Esophagus muscularis mucosa (tissue), 4 donors: ENCODE measurements at places on chromosomes 3 and 15. TPM values are rescaled to one million over a fixed set of nuclear protein-coding genes. Genes with fewer than 3 reads are reported as not detected.

- H3K4me3 ChIP-seq, result no peak overlapping the region
- no peak for DNase-seq
- no peak overlapping the region for H3K27ac ChIP-seq
- no peaks in the 10 kb centered on the region for H3K36me3 ChIP-seq
- H3K27me3 ChIP-seq, result no peaks in the 10 kb centered on the region
Measured at GRCh38 chr15:47384341-47384740, 333.0 kb upstream of the SEMA6D start.

- peaks cover 91% of the 10 kb centered on the region for H3K4me1 ChIP-seq
- DNase-seq, result no peak
- H3K36me3 ChIP-seq, result peaks cover 4% of the 10 kb centered on the region
- H3K27ac ChIP-seq, result peak overlapping the region; percentile 15
- H3K4me3 ChIP-seq, result no peak overlapping the region
Measured at GRCh38 chr3:188191460-188191859, 37.5 kb downstream of the LPP start.

GRCh38 chr3:116453666-116454346 is 8.5 kb upstream of the LSAMP start:
- H3K36me3 ChIP-seq, result no peaks in the 10 kb centered on the region
- H3K27me3 ChIP-seq, result no peaks in the 10 kb centered on the region
- no peak overlapping the region for H3K27ac ChIP-seq
- DNase-seq, result no peak
- no peak overlapping the region for H3K4me3 ChIP-seq

DNA sequence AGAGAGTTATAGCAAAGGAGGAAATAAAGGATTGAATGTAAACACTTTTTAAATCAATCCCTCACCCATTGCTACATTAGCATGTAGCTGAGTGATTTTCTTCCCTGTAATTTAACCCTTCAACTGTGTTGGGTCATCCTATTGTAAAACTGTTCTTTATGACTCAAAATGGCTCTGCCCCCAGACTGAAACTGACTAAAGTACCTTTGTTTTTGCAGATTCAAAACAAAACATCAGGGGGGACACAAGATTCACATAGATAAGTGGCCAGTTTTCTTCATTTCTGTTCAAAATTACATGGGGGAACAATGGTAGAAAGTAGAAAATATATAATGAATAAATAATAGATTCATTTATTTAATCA is 268.4 kb downstream of the IGSF11 start:
- H3K4me3 ChIP-seq, result no peak overlapping the region
- no peak for DNase-seq
- no peaks in the 10 kb centered on the region for H3K27me3 ChIP-seq
- H3K4me1 ChIP-seq, result no peaks in the 10 kb centered on the region

DNA sequence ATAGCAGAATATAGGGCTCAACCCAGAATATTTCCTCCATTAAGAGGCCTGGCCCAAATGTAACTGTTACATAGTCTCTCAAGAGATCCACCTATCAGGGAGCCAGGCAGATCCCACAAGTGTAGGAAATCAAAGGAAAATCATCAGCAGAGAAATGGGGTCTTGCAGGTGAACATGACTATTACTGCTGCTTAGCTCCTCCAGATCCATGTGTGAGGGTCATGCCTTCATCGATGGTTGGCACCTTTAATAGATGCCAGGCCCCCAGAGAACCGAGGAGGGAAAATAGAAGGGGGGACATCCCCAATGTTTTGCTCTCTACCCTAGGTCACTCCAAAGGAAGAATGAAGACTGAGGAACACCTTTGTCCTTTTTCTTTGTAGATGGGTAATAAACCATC is 1029.9 kb upstream of the CADM2 start:
- H3K27me3 ChIP-seq, result no peaks in the 10 kb centered on the region
- no peaks in the 10 kb centered on the region for H3K4me1 ChIP-seq
- no peaks in the 10 kb centered on the region for H3K36me3 ChIP-seq
- no peak overlapping the region for H3K27ac ChIP-seq
- no peak for DNase-seq

- no peak overlapping the region for H3K4me3 ChIP-seq
- H3K36me3 ChIP-seq, result no peaks in the 10 kb centered on the region
- no peaks in the 10 kb centered on the region for H3K4me1 ChIP-seq
- no peak for DNase-seq
Measured at GRCh38 chr15:92384381-92384780, 9.3 kb upstream of the ST8SIA2 start.

- peaks cover 8% of the 10 kb centered on the region for H3K4me1 ChIP-seq
- H3K4me3 ChIP-seq, result no peak overlapping the region
- no peaks in the 10 kb centered on the region for H3K27me3 ChIP-seq
- no peaks in the 10 kb centered on the region for H3K36me3 ChIP-seq
Measured at GRCh38 chr3:120469882-120470301, 19.1 kb upstream of the FSTL1 start.

DNA sequence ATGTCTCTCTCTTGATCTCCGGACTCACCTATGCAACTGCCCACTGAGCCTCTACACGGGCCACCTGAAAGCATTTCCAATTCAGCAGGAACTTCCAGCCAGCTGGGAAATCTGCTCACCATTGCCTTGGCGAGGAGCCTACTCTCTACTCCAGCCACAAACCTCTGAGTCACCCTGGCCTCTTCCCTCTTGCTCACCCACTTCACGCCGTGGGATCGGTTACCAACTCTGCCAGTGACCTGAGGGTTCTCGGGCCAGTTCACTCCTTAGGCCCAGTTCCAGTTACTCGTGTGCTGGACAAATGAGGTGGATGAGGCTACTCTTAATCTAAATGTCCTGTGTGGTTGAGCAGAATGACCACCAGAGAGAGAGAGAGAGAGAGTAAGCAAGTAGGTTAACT is 70.1 kb downstream of the CEMIP start:
- H3K36me3 ChIP-seq, result no peaks in the 10 kb centered on the region
- DNase-seq, result no peak
- peaks cover 7% of the 10 kb centered on the region for H3K4me1 ChIP-seq
- H3K4me3 ChIP-seq, result no peak overlapping the region
- no peak overlapping the region for H3K27ac ChIP-seq

GRCh38 chr15:68421798-68422402 is 10.1 kb downstream of the ITGA11 start:
- H3K4me3 ChIP-seq, result no peak overlapping the region
- no peak for DNase-seq
- H3K4me1 ChIP-seq, result peaks cover 3% of the 10 kb centered on the region
- H3K36me3 ChIP-seq, result no peaks in the 10 kb centered on the region

DNA sequence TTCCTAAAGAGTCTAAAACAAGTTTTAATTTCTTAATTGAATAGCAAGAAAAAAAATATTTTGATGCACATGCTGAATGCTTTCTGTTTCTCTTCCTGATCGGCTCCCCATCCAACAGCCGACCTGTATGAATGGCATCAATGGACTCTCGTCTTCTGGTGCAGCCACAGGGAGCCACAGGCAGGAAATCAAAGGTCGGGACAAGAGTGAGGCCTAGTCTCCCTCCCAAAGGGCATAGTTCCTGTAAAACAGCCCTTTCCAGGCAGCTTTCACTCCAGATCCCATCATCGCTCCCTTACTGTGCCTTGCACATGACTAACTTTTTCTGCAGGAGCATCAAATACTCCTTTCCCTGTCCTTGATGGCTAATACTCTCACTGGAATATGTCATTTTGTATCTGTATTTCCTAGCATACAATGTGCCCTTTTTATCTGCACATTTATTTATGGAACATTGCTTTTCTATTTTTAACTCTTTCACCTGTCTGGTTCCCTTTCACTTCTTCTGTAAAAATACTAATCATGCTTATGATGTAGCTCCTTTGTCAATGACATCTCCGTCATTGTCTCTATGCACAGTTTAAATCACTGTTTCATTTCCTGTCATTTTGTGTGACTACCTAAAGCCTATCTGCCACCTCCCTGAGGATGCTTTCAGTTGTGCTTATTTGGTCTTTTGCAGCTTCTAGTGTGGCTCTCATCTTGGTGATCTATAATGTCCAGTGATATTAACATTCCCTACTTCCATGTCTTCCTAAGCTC is 326.2 kb downstream of the CTNNB1 start:
- H3K4me3 ChIP-seq, result no peak overlapping the region
- no peak overlapping the region for H3K27ac ChIP-seq
- no peaks in the 10 kb centered on the region for H3K36me3 ChIP-seq
- no peaks in the 10 kb centered on the region for H3K27me3 ChIP-seq
- no peaks in the 10 kb centered on the region for H3K4me1 ChIP-seq

GRCh38 chr3:86963611-86964010 is 27.3 kb downstream of the VGLL3 start:
- no peaks in the 10 kb centered on the region for H3K4me1 ChIP-seq
- H3K27ac ChIP-seq, result no peak overlapping the region
- H3K36me3 ChIP-seq, result peaks cover 13% of the 10 kb centered on the region
- no peaks in the 10 kb centered on the region for H3K27me3 ChIP-seq

GRCh38 chr3:184845819-184846218 is 33.9 kb downstream of the VPS8 start:
- no peaks in the 10 kb centered on the region for H3K36me3 ChIP-seq
- H3K4me3 ChIP-seq, result no peak overlapping the region
- no peak overlapping the region for H3K27ac ChIP-seq
- no peak for DNase-seq

DNA sequence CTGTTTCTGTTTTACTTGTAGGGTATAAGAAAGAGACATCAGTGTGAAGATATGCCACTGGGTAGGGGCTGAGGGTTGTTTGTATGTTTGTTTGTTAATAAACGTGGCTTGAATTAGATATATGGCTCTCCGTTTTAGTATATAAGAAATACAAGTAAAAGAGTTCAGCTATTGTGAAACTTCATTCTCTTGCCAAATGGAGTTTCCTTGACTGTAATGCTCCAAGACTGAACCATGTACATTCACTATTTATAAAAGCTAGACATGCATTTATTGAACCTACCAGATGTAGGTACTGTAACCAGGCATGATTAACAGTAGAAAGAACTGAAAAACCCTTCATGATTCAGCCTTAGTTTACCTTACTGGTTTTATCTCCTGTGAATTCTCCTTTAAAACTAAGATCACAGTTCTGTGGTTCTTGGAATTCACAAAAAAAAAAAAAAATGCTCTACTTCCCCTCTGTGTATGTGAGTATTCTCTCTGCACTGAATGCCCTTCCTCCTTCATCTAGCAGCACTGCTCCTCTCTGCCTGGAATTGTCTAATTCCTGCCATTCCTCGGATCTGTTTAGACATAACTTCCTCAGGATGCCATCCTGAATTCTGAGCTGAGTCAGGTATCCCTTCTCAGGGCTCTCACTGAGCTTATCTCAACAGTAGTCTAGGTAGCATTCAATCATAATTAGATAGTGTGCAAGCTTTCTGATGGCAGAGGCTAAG is 504.4 kb downstream of the FHIT start:
- H3K4me3 ChIP-seq, result no peak overlapping the region
- H3K36me3 ChIP-seq, result no peaks in the 10 kb centered on the region
- no peak for DNase-seq
- H3K27ac ChIP-seq, result no peak overlapping the region
- no peaks in the 10 kb centered on the region for H3K27me3 ChIP-seq

GRCh38 chr15:42171122-42171521 is 14.7 kb upstream of the PLA2G4F start:
- no peaks in the 10 kb centered on the region for H3K4me1 ChIP-seq
- no peak overlapping the region for H3K27ac ChIP-seq
- peaks cover 98% of the 10 kb centered on the region for H3K36me3 ChIP-seq
- no peaks in the 10 kb centered on the region for H3K27me3 ChIP-seq
- no peak for DNase-seq

GRCh38 chr3:43024181-43024885 is 45.2 kb downstream of the GASK1A start:
- H3K36me3 ChIP-seq, result no peaks in the 10 kb centered on the region
- no peak for DNase-seq
- no peaks in the 10 kb centered on the region for H3K27me3 ChIP-seq
- H3K4me3 ChIP-seq, result no peak overlapping the region
- H3K27ac ChIP-seq, result no peak overlapping the region

- no peaks in the 10 kb centered on the region for H3K27me3 ChIP-seq
- H3K36me3 ChIP-seq, result no peaks in the 10 kb centered on the region
- no peak overlapping the region for H3K27ac ChIP-seq
- H3K4me3 ChIP-seq, result no peak overlapping the region
- H3K4me1 ChIP-seq, result peaks cover 3% of the 10 kb centered on the region
- DNase-seq, result no peak
Measured at GRCh38 chr3:58191361-58191991, 19.3 kb downstream of the DNASE1L3 start.

DNA sequence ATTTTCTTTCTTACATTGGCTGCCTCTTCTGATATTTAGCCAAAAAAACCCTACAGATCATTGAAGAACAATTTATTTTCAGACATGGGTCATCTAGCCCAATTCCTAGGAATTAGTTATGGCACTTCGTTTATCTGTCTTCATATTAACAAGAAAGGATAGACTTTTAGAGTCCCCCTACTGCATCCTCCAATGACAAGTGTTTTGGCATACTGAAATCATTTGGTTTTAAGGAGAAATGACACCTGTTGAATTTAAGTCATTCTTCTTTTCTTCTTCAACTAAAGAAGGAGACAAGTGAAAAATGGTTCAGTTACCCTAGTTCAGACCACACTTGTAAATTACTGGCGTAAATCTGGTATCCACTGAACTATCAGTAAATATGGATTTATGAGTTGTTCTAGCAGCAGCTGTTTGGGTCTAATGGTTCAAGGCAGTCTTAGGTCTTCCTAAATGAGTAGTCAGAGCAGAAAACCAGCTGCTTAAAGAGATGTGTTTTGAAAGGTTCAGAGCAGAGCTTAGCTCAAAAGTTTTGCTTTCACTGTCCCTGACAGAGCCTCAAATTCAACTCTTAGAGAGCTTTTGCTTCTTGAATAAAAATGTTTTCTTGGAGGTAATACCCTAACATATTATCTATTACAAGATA is 5.6 kb downstream of the VGLL3 start:
- H3K4me3 ChIP-seq, result peak overlapping the region; percentile 11
- H3K27ac ChIP-seq, result peak overlapping the region; percentile 64
- H3K27me3 ChIP-seq, result no peaks in the 10 kb centered on the region
- DNase-seq, result no peak
- peaks cover 2% of the 10 kb centered on the region for H3K4me1 ChIP-seq

GRCh38 chr3:45760878-45761711 is 35.2 kb downstream of the SLC6A20 start:
- no peaks in the 10 kb centered on the region for H3K36me3 ChIP-seq
- DNase-seq, result no peak
- no peak overlapping the region for H3K27ac ChIP-seq
- no peak overlapping the region for H3K4me3 ChIP-seq

DNA sequence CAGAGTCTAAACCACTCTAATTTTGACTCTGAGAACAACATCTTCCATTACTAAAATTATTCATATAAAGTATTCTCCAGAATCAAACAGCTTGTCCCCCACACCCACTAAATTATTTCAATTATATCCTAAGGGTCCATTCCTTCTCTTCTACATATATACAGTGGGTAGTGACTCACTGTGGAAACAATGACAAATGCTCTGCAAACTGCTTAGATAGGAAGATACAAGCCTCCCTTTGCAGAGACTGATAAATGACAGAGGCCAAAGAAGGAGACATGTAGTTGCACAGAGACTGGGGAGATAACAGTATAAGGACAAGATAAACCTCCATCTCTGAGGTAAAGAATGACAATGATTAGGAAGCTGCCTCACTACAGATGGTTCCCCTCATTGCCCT is 1087.4 kb downstream of the AGBL1 start:
- no peaks in the 10 kb centered on the region for H3K36me3 ChIP-seq
- DNase-seq, result no peak
- no peak overlapping the region for H3K4me3 ChIP-seq
- H3K27ac ChIP-seq, result no peak overlapping the region
- no peaks in the 10 kb centered on the region for H3K4me1 ChIP-seq

DLL4 gene
- total RNA-seq, result 6.8 TPM

GLDN gene
- total RNA-seq, result 2.9 TPM
